ENCODE measurements at places on chromosomes 16 and 17. TPM values are rescaled to one million over a fixed set of nuclear protein-coding genes. Genes with fewer than 3 reads are reported as not detected.

DNA sequence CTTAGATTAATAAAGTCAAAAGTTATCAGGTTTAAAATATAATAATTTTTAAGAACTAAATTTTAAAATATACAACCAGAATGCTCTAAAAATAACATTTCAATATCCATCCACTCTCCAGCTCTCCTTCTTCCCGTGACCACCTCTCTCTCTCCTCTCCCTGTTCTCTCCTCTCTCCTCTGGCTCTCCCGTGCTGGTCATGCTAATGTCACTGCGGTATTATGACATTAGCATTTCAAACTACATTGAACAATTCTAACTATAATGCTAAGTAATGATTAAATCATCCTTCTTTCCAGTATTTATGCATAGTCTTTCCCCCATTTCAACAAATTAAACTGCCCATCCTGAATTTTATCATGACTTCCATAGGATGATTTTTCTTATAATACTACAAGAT, 154.7 kb downstream of the CEP112 start:
- DNase-seq: no peak
- peaks cover 5% of the 10 kb centered on the region for H3K4me1 ChIP-seq
- H3K4me3 ChIP-seq: no peak overlapping the region
- no peaks in the 10 kb centered on the region for H3K36me3 ChIP-seq

- DNase-seq: no peak
- H3K27ac ChIP-seq: no peak overlapping the region
- peaks cover 11% of the 10 kb centered on the region for H3K27me3 ChIP-seq
- no peaks in the 10 kb centered on the region for H3K36me3 ChIP-seq
These were observed 32.7 kb upstream of the FOXF1 start for GRCh38 chr16:86477642-86478041.

The NOD2 gene
- total RNA-seq: 7.4 TPM

The TP53TG3F gene
- total RNA-seq: not detected

- H3K27me3 ChIP-seq: peaks cover 10% of the 10 kb centered on the region
- DNase-seq: peak; percentile 64
- H3K36me3 ChIP-seq: no peaks in the 10 kb centered on the region
- no peak overlapping the region for H3K27ac ChIP-seq
- H3K4me1 ChIP-seq: peaks cover 12% of the 10 kb centered on the region
These were observed 3.6 kb downstream of the OSGIN1 start for GRCh38 chr16:83956336-83957289.

The PRDM7 gene
- total RNA-seq: not detected

DNA sequence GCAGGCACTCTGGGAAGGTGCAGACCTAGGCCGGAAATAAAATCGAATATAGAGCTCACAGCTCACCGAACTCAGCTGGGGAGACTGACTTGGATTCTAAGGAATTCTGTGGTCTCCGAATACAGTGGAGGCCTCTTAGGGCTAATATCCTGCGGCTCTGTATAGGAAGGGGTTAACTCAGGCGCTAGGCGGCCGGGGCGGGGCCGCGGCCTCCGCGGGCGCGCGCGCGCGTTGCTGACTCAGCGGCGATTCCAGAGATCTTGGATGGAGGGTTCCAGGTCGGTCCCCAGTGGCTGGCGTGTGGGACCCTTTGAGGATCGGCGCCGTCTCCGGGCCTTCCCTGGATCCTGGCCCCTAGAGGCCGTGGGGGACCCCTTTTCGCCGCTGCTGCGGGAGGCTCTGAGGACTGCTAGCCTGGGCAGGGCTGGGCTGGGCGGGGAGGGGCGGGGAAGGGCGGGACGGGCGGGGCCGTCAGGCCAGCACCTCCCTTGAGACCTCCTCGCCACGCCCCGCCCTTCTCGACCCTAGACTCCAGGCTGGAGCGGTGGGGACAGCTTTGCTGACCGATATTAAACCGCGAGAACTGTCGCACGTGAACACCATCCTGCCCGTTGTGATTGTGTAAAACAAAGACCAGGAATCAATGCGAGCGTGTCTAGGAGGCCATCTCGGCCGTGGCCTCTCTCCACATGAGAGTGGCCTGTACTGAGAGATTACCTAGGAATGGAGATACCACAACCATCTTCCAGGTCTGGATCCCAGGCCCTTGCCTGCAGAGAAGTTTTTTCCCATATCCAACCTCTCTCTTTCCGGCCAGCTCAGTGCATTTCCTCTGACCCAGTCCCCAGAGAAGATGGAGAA, 1.4 kb upstream of the PLEKHH3 start:
- peaks cover 48% of the 10 kb centered on the region for H3K4me1 ChIP-seq
- peak overlapping the region; percentile 77 for H3K27ac ChIP-seq
- no peaks in the 10 kb centered on the region for H3K36me3 ChIP-seq
- peak overlapping the region; percentile 79 for H3K4me3 ChIP-seq
- peaks cover 43% of the 10 kb centered on the region for H3K27me3 ChIP-seq
- peak; percentile 78 for DNase-seq

The CES5A gene
- not detected for total RNA-seq

The VAT1L gene
- total RNA-seq: not detected

DNA sequence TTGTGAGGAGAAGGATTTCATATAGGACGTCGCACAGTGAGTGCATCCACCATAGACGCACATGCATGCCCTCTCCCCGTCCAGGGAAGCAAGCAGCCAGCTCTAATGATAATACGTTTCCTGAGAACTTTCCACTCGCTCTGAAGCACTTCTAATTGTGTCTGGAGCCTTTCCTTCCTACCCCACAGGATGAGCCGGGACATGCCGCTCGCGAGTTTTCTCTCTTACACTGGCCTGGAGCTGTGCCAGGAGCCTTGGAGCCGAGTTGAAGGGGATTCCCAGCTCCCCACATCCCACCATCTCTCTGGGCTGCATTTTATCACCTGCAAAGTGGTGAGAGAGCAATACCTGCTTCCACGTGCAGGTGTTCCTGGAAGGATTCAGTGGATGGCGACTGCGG, 368.1 kb downstream of the C16orf95 start:
- no peak for DNase-seq
- no peak overlapping the region for H3K4me3 ChIP-seq
- H3K27ac ChIP-seq: no peak overlapping the region
- H3K36me3 ChIP-seq: no peaks in the 10 kb centered on the region
- H3K4me1 ChIP-seq: no peaks in the 10 kb centered on the region

GRCh38 chr16:641326-642188, at the start of gene MCRIP2:
TSS of gene MCRIP2 (plus strand) at chr16:641828. CDS start at chr16:641992, 164 bp downstream.
- no peak within 1 kb of the TSS for H3K27ac ChIP-seq
- no peaks in the 10 kb centered on the region for H3K27me3 ChIP-seq
- peak; percentile 72 for DNase-seq
- peaks cover 16% of the 10 kb centered on the region for H3K36me3 ChIP-seq
- peaks cover 6% of the 10 kb centered on the region for H3K4me1 ChIP-seq
- peak within 1 kb of the TSS; percentile 75 for H3K4me3 ChIP-seq

- no peak for DNase-seq
- H3K27me3 ChIP-seq: no peaks in the 10 kb centered on the region
These were observed 10.7 kb downstream of the SGSM2 start for GRCh38 chr17:2347805-2348685.

DNA sequence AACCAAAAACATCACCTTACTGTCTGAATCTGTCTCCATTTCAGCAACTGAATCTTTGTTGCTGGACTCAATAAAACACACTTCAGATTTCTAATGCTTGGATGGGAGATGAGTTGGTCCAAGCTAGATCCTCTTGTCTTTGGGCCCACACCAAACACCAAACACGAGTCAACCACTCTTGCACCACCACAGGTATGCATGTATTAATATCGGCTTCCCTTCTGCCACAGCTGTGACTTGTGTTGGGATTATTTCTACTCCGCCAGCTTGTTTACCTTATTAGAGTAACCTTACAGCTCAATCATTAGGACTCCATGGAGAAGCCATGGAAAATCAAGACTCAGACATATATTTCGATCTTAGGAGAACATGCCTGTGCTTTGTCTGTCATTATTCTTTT, 49.9 kb downstream of the XYLT1 start:
- H3K27me3 ChIP-seq: no peaks in the 10 kb centered on the region
- H3K4me3 ChIP-seq: no peak overlapping the region
- H3K27ac ChIP-seq: no peak overlapping the region
- no peak for DNase-seq
- H3K4me1 ChIP-seq: peaks cover 25% of the 10 kb centered on the region

The SARM1 gene
- 35.9 TPM for total RNA-seq

DNA sequence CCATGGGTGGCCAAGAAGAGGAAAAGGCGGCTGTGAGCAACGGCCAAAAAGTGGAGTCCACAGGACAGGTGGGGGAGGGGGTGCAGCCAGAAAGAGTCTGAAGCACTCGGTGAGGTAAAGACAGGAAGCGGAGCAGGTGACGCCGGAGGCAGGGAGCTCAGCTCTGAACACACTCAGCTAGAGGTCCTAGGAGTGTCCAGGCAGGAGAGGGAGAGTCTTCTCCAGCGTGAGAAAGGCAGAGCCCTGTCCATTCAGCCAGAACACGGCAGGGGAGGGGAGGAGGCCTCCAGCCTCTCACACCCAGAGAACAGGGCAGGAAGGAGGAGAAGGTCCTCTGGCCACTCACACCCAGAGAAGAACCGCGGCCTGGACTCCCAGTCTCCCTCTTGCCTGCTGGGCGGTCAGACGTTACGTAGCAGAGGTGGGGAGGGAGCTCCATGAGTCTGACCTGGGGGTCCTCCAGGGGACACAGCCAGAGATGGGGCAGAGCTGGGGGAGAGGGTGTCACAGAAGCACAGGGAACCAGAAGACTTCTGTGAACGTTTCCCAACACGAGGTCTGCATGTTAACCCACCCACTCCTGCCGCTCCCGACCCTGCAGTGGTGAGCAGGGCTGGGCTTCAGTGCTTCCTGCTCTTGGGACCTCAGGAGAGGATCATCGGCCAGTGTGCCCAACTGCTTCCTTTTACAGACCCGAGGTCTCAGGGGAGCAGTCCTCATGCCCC, 89.2 kb downstream of the ABR start:
- H3K27me3 ChIP-seq: no peaks in the 10 kb centered on the region
- no peaks in the 10 kb centered on the region for H3K4me1 ChIP-seq
- no peak overlapping the region for H3K4me3 ChIP-seq
- no peak for DNase-seq
- H3K27ac ChIP-seq: no peak overlapping the region
- H3K36me3 ChIP-seq: peaks cover 30% of the 10 kb centered on the region

DNA sequence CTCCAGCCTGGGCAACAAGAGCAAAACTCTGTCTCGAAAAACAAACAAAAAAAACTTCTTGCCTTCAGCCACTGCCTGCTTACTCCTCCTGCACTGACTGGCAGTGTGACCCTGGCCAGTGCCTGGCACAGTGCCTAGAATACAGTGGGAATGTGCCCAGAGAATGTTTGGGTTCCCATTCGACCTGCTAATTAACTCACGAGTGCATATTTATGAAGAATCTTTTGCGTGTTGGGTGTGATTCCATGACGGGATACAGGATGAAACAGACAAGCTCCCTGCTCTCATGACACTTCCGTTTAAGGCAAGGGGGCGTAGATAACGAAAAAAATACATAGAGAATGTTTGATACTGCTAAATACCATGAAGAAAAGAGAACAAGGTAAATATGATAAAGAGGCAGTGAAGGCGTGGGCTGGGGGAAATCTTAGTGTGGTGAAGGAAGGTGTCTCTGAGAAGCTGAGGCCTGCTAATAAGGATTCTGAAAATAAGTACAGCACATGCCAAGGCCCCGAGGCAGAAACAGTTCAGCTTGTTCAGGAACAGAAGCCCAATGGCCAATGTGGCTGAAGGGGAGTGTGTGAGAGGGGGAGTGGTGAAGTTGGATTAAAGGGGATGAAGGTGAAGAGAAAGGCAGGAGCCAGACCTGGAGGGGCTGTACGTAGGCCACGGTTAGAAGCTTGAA, 4.3 kb downstream of the ABI3 start:
- peaks cover 72% of the 10 kb centered on the region for H3K4me1 ChIP-seq
- no peaks in the 10 kb centered on the region for H3K27me3 ChIP-seq
- DNase-seq: no peak
- peak overlapping the region; percentile 83 for H3K27ac ChIP-seq
- H3K4me3 ChIP-seq: peak overlapping the region; percentile 62

The FBXO39 gene
- 0.11 TPM for total RNA-seq

The GCGR gene
- not detected for total RNA-seq

DNA sequence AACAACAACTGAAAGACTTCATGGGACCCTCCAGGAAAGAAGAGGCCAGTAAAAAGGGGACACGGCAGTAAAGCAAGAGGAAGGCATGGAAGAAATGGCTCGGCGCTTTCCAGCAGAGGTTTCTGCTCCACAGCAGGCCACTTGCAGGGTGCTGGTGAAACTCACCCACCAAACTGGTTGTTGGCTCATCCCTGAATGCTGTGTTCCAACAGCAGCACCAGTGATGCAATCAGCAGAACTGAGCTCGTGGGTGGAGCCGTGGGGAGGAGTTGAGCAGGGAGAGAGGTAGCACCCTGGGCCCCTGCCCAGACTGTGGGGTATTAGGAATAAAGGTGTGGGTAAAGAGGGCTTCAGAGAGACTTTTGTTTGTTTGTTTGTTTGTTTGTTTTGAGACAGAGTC, 62.8 kb upstream of the ADCY9 start:
- H3K27me3 ChIP-seq: peaks cover 2% of the 10 kb centered on the region
- H3K27ac ChIP-seq: no peak overlapping the region
- H3K4me1 ChIP-seq: peaks cover 6% of the 10 kb centered on the region
- H3K36me3 ChIP-seq: no peaks in the 10 kb centered on the region

DNA sequence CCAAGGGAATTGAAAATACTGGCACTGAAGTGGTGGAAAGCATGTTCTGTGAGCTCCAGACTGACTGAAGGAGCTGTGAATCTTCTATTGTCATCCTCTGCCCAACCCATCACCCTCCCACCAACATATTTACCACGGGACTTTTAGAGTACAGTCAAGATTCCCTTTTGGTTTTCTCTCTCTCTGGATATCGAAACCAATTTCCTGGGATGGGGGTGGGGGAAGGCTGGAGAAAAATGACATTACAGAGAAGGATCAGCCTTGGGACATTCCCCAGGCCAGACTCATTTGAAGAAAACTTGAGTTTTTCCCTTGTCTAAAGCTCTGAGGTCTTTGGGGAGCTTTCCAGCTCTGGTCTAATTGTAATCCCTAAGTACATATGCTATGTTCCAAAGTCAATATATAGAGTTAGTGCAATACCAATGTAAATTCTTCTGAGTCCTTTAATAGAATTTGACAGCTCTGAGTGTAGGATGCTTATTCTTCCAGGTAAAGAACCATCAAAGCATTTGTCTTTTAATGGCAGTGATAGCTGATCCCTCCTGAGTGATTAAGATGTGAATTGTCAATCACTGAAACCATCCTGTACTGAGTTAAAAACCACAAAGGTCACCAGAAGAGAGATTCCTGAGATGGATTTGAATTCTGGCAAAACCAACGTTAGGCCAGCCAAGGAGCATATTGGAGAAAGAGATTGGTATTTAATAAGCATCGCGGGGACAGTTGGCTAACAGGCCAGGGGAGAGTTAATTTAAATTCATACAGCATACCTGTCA, 48.8 kb upstream of the CCL1 start:
- H3K4me1 ChIP-seq: peaks cover 42% of the 10 kb centered on the region
- H3K4me3 ChIP-seq: no peak overlapping the region
- peaks cover 41% of the 10 kb centered on the region for H3K27me3 ChIP-seq
- DNase-seq: no peak
- H3K27ac ChIP-seq: no peak overlapping the region

Measured in activated T-helper 2 cell treated with anti-CD3 and anti-CD28 coated beads, Interferon-gamma antibody, Interleukin-2, Interleukin-4, amounts not matched to agents 10 μg/mL and 5 μg/mL and 100 μg/mL, durations not matched to agents 14 hours and 24 hours and 36 hours (primary cell).